ENCODE measurements at places on chromosomes 12 and 14.

GRCh38 chr12:70418101-70418500 is 52.0 kb downstream of the KCNMB4 start:
- no peak for DNase-seq

DNA sequence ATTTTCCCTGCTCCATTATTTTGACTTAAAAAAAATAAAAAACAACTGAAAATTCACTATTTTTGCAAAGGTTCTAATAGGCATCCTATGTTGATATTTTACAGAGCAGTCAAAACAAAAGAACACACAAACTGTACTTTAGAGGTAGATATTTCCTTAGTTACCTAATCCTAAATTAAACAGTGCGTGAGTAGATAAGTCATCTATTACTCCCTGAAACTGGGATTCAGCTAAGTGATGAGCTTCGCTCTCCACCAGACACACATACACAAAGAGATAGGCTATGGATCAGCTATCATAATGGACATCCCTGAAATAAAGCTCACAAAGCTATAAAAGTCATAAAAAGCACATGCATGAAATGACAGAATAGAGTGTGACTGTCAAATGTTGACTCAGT is 398.7 kb downstream of the SOX5 start:
- DNase-seq = no peak

DNA sequence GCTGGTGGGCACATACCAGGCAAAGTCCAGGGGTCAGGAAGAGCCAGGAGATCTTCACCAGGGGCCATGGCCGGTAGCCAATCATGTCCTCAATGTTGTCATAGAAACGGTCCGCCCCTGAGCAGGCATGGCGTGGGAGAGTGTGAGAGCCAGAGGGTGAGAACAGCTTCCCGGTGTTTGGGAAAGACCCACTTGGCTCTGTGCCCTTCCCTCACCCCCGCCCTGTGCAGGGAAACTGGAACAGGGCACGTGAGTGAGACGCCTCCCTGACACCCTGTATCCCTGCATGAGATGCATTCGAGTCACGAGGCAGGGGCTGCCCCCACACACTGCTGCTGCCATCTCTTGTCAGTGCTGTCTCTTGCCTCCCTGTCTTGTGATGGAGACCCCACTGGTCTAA is 20.7 kb downstream of the SLC6A12 start:
- DNase-seq = no peak

DNA sequence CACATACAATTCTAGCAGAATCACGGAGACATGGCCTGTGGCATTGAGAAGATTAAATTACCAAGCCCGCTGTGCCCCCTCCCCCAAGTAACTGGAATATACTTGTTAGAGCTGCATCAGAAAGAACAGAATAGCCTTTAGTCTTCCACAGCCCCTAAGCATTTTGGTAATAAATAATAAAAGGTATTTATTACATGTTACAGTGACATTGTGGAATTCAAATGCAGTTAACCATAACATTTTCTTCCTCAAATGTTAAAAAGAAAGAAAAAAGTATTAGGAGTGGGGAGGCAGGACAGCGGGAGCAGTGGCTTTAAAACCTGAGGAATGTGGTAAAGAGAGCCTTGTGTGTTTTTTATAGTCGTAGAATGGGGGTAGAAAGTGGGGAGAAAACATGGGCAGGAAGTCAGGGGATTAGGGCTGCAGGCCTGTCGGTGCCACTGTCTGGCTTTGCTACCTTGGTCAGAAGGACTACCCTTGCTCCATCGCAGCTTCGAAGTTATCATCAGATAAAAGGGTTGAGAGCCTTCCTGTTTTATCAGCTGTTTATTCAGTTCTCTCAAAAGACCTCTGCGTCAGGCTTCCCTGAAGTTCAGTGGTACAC is 255.9 kb downstream of the MSRB3 start:
- DNase-seq = no peak

DNA sequence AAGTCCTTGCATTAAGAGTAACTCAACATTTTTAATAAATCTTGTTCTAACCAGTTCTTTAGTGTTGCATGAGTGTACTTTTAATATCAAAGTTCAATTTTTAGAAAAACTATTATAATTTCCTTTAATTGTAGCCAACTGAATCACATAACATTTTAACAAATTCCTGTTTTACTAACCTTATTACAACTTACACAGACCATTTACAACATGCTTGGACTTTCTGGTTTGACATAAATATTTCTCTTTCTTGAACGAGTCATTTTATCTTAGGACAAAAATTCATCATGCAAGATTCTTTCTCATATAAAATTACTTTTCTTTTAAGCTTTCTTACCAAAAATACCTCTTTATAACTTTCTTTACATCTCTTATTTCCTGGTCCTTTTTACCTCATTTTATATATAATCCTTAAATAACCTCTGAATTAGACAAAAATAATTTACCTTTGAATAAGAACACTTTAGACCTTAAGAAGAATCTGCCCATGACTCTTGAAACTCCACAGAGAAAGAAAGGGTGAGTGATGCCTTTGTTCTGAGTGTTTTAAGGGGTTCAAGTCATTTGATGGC is 3.9 kb downstream of the SLCO1A2 start:
- DNase-seq = no peak

- DNase-seq = no peak
Measured at GRCh38 chr12:2289525-2289924, 236.7 kb downstream of the CACNA1C start.

GRCh38 chr12:55728186-55728938 is 447 bp downstream of the CD63 start:
- DNase-seq = peak; percentile 94

GRCh38 chr14:94971750-94972149 is 185.6 kb downstream of the DICER1 start:
- peak; percentile 85 for DNase-seq

DNA sequence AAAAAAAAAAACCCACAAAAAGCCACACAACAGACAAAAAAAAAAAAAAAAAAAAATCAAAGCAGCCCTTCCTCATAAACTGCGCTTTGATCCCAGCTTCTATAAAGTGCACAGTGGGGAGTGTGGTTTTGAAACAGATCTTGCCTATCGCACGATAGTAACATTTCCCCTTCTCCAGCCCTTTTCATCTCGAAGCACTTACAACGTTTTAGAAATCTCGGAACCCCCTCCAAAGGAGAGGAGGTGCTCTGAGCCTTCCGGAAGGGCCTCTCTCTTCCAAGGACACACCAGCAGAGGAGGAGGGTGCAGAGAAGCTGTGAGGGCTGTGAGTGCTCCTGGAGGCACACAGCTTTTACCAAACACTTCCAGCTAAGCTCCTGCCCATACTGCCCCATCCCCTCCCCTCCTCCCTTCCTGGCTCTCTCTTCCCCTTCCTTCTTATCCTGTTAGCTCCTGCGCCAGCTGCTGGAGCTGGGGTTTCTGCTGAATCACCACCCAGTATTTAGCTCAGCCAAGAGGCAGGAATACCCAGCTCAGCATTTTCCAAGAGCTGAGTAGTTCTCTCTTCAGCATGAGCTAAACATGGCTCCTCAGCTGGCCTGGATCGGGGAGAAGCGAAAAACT is 28.4 kb downstream of the SLC7A8 start:
- peak; percentile 91 for DNase-seq

GRCh38 chr14:100731846-100732765 is 5.4 kb downstream of the DLK1 start:
- DNase-seq = no peak

GRCh38 chr14:93002851-93003298 is 79.9 kb downstream of the CHGA start:
- no peak for DNase-seq

DNA sequence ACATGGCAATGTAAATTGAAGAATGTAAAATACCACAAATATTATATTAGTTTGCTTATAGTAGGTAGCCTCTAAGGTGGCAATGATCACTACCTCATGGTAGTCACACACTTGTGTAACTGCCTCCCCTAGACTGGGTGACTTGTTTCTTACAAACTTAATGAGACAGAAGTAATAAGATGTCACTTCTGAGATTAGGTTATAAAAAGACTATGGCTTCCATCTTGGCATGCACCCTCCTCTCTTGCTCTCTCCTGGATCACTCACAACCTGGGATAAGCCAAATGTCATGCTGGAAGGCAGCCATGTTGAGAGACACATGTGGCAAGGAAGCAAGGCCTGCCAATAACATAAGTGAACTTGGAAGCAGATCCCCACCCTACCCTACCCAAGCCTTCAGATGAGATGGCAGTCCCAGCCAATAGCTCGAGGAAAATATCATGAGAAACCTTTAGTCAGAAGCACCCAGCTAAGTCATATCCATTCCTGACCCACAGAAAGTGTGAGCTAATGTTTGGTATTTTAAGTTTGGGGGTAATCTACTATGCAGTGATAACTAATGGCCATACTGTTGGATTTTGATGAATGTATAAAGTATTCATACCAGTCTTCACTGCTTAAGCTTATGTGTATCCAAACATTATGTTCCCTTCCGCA is 43.3 kb downstream of the PPP1R12A start:
- no peak for DNase-seq

DNA sequence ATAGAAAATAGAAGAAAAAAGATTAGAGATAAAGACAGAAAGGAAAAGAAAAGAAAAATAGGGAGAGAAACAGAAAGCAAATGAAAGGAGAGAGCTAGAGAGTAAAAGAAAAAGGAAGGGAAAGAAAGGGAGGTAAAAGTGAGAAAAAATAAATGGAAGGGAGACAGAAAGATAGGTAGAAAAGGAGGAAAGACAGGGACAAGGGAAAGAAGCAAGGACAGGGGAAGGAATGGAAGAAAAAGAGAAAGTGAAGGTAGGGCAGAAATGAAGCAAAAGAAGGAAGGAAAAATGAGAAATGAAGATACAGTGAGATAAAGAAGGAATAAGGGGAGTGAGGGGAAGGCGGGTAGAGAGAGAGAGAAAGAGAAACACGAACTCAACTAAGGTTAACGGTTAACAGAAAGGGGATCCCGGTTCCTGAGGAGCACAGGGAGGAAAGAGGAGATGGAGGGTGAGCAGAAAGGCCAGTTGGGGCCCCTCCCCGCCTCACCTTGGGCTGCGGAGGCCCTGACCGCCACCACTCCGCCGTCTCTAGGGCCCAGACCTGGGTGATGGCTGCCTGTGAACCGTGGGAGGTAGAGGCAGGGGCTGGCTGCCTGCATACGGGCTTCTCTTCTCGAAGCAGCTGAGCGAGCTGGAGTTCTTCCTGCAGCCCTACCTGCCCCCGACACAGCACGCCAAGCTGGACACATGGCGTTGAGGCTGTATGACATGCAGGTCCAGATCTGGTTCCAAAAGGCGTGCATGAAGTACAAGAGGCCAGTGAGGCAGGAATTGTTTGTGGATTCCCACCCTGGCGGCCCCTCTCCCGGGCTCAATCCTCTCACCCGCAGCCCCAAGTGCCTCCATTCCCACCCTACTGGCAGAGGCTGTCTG is 59.5 kb downstream of the SMUG1 start:
- no peak for DNase-seq

- no peak for DNase-seq
Measured at GRCh38 chr14:104390221-104390931, 189.2 kb upstream of the C14orf180 start.

- no peak for DNase-seq
Measured at GRCh38 chr12:79415746-79416435, 274.9 kb downstream of the PAWR start.

DNA sequence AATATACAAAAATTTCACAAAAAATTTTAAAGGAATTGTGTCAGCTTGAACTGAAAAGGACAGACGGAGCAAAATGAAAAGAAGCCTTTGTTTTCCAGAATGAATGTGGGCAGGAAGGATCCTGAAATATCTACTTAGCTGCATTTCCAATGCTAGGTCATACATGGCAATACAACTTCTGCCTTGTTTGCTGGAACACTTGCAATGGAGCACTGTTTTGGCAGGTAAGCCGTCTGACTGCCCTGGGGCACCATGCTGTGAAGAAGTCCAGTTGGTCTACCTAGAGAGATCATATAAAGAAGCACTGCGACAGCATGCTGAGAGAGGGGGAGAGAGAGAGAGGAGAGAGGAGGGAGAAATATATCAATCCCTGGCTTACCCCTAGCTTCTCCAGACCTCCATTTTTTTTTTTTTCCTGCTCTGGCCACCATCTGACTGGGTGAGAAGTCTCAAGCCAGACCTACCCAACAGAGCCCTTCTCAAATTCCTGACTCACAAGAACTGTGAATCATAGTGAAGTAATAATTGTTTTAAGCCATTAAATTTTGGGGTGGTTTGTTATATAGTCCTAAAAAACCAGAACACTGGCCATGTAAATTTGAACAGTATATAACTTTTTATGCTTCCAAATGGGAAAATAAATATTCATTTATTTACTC is 97.1 kb upstream of the PRICKLE1 start:
- no peak for DNase-seq

GRCh38 chr12:116159593-116160200 is 117.8 kb downstream of the MED13L start:
- DNase-seq = no peak

DNA sequence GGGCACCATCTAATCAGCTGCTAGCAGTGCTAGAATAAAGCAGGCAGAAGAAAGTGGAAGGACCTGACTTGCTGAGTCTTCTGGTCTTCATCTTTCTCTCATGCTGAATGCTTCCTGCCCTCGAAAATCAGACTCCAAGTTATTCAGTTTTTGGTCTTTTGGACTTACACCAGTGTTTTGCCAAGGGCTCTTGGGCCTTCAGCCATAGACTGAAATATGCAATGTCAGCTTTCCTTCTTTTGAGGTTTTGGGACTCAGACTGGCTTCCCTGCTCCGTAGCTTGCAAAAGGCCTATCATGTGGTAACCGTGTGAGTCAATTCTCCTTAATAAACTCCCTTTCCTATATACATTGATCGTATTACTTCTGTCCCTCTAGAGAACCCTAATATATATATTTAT is 159.3 kb downstream of the SLCO1B3 start:
- DNase-seq = no peak

GRCh38 chr12:14959126-14959440 is 2.3 kb downstream of the ARHGDIB start:
- no peak for DNase-seq

- no peak for DNase-seq
Measured at GRCh38 chr12:27981874-27982273, 9.3 kb upstream of the PTHLH start.

- no peak for DNase-seq
Measured at GRCh38 chr12:70648191-70648590, 11.0 kb upstream of the PTPRB start.

- DNase-seq = peak; percentile 86
Measured at GRCh38 chr12:53251477-53252348, 16.4 kb upstream of the ESPL1 start.

- DNase-seq = no peak
Measured at GRCh38 chr14:35808076-35808637, 938 bp downstream of the RALGAPA1 start.

DNA sequence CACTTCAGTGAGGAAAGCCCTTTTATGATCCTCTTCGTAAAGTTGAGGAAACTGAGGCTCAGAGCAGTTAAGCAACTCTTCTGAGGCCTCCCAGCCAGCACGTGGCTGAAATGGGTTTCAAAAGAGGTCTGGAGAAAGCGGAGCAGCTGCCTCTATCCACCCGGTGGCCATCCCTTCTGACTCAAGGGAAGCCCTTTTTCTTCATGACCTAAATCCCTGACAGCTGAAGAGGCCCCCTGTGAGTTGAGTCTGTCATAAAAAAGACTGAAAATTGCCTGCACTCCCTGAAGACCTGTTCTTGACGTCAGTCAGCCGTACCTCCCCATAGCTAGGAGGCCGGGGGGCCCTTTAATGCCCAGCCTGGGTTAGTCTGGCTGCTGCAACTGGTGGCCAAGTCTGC is 10.7 kb downstream of the CMKLR1 start:
- DNase-seq = no peak

All from right cardiac atrium (tissue), 5 donors.